ENCODE measurements at places on chromosomes 3 and 15. TPM values are rescaled to one million over a fixed set of nuclear protein-coding genes. Genes with fewer than 3 reads are reported as not detected.

DNA sequence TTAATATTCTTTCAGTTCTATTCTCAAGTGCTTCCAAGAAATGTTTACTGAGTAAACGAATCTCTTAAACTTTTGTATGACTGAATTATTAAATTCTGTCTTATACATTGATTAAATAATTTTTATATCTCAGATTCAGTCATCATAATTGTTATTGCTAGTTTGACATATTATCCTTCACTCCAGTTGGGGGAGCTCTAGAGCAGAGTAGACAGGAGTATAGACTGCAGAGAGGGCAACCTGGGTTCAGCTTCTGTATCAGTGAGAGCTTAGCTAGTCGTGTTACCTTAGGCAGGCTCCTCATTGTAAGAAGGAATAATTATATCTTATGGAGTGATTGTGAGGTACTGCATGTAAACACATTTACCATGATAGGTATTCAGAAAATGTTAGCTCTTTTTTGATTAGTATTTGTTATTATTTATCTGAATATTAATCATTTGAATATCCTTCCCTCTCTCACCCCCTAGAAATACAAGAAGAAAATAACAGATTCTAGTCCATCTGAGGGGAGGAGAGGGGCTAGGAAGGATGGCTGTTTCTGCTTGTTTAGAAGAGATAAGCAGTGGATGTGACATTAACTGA, 31.0 kb upstream of the ZCWPW2 start:
- DNase-seq = no peak

- no peak for DNase-seq
Measured at GRCh38 chr15:85458764-85459163, 78.4 kb downstream of the AKAP13 start.

GRCh38 chr3:56397798-56398197, 70.5 kb downstream of the ERC2 start:
- DNase-seq = no peak

The ACVR2B gene
- 3.7 TPM for total RNA-seq

The DGKG gene
- 12.5 TPM for total RNA-seq
